ENCODE measurements at places on chromosomes 16 and 17.
A peak's percentile ranks its signal among the peaks of the same experiment; 100 is the strongest.

DNA sequence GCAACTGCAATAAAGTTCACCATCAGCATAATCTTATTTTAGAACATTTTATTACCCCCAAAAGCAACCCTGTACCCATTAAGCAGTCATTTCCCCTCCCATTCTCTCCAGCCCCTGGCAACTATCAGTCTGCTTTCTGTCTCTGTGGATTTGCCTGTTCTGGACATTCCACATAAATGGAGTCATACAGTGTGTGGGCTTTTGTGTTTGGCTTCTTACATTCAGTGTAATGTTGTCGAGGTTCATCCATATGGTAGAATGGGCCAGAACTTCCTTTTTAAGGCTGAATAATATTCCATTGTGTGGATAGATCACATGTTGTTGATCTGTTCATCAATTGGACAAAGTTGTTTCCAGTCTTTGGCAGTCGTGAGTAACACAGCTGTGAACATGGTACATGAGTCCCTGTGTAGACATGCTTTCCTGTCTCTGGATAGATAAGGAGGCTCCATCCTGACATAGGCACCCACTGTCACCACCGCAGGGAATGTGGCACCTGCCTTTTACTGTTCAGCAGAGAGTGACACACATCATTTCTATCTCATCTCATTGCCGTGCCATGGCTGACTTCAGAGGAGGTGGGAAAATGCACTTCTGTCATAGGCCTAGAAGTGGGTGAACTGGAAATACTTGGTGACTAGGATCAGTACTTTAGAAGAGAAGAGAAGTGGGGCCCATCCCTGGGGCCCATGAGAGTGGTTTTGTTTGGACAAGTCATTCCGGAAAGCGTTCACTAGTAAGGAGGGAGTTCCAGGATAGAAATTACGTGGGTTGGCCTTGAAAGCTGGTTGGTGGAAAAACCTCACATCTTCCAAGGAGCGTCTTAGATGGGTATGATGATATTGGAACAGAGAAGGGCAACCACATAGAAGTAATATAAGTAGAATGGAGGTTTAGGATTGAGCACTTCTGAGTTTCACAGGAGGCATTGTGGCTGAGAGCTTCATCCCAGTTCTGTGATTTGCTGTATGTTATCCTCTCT, 25.8 kb downstream of the EPN2 start:
- peak; percentile 71 for DNase-seq

DNA sequence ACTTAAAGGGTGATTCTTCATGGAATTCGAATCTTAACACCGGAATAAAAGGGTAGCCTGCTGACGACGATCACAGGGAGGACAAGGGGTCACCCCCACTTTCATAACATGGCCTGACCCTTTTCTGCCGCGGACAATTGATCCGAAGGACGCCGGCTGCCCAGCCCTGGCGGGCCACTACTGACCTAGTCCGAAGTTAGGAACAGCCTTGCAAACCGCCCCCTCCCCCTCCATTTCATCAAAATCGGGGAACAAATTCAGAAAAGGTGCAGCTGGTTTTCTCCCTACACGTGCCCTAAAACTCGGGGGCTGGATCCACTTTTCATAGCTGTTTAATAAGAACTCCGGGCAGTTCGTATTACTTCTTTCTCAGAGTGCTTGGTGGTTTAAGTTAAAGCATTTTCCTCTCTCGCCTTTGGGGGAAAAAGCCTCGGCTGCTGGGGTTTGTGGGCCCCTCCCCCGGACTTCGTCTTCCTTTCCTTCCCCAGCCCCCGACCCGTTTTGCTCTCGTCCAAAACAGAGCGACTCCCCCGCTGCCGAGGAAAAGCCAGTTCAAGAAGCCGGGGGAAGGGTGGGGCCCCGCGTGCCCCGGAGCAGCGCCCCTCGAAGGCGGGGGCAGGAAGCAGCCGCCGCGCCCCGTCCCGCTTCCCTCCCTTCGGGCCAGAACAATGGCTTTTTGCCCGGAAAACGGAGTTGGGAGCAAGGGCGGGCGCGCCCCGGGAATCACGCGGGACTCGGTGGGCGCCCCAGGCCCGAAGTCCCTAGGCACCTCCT, 641 bp upstream of the CBX2 start:
- peak; percentile 25 for DNase-seq

GRCh38 chr16:66026211-66026610, 340.3 kb upstream of the CDH5 start:
- no peak for DNase-seq

DNA sequence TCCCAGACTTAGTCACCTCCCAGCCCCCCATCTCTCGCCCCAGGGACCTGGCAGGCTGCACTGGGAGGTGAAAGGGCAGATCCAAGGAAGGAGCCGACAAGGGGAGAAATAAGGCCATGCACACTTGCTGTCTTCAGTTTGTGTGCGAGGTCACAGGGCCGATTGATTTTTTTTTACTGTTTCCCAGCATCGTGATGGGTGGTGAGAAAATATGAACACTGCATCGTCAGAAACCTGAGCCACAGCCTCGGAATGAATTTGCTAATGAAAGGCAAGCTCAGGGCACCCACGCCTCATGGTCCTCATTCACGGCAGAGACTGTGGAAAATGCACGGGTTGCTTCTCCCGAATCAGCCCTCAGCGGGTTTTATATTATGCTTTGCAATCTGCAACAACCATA, 98.0 kb downstream of the SOCS1 start:
- no peak for DNase-seq

DNA sequence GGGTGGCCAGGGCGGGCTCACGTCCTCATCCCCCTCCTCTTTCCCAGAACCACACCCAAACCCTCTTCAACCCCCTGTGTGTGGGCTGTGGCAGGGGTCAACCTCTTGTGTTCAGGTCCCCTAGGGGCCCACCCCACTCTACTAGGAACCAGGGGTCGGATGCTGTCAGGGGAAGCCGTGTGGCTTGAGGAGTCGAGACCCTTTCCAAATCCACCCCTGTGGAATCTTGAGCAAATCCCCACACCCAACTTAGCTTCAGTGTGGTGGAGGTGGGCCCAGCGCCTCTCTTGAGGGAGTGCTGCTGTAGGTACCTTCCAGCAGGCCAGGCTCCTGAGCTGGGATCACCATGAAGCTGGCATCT, 121.5 kb downstream of the MRM1 start:
- DNase-seq: no peak

GRCh38 chr17:70095455-70095854, 20.4 kb downstream of the KCNJ16 start:
- DNase-seq: no peak

GRCh38 chr17:68592009-68592408, 9.2 kb downstream of the FAM20A start:
- no peak for DNase-seq

- DNase-seq: no peak
These were observed 7.0 kb upstream of the GAN start for GRCh38 chr16:81307770-81308169.

DNA sequence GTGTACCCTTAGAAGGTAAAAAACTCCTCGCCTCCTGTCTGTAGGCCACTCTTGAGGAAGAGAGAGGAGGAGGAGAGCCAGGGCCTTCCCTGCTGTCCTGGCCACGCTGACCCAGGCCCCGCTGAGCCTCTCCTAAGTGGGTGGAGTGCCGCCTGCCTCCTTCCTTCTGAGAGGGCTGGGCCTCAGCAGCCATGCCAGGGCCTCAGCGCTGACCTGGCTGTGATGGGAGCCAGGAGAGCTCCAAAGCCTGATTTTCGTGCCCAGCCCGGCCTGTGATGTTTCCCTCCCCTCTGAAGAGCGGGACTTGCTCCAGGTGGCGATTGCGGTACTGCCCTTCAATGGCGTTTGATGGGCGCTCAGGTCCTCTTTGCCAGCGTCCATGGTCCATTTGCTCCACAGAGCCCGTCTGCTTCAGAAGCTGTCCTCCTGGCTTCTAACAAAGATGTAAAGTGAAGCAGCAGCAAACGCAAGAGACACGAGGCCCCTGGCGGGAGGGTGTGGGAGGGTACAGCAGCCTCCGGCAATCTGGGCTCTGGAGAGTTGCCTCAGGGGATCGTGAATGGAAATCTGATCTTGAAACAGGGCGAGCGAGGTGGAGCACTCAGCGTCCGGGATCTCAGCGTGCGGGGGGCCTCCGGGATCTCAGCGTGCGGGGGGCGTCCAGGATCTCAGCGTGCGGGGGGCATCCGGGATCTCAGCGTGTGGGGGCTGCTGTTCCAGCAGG, 93.5 kb downstream of the NPIPB11 start:
- DNase-seq: no peak

- no peak for DNase-seq
These were observed 70.6 kb upstream of the XYLT1 start for GRCh38 chr16:17541324-17541723.

- no peak for DNase-seq
These were observed 216.7 kb upstream of the RBFOX1 start for GRCh38 chr16:7115898-7116297.

- no peak for DNase-seq
These were observed 14.8 kb upstream of the NUDT16L1 start for GRCh38 chr16:4678596-4678995.
